Mesothelial cell of epicardium (in vitro differentiated cells): ENCODE measurements at places on chromosomes 6 and 20. TPM values are rescaled to one million over a fixed set of nuclear protein-coding genes. Genes with fewer than 3 reads are reported as not detected.
A peak's percentile ranks its signal among the peaks of the same experiment; 100 is the strongest.

TEAD3 gene
- 88.2 to 91.8 TPM (median 91.4 TPM) in 3 replicates for total RNA-seq

PNLDC1 gene
- total RNA-seq = 0.16 to 0.33 TPM (median 0.23 TPM) in 3 replicates

CAGE1 gene
- total RNA-seq = 0.09 to 0.18 TPM (median 0.09 TPM) in 3 replicates

DNA sequence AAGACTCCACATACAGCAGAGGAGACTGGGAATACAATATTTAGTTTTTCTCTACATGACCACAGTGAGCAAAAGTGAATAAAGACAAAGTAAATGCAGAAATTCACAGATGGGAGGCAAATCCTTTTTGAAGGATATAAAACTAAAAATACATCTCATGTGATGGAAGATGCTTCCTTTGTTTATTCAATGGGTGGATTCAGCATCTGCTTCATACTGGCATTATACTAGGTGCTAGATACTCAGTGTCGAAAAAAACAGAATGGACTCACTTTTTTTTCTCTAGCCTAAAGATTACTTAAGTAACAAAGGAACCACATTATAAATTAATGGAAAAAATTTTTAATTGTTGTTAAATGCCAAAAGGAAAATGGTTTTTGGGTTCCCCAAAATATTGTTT, 216.2 kb downstream of the TRDN start:
- H3K27me3 ChIP-seq = no peaks in the 10 kb centered on the region
- no peaks in the 10 kb centered on the region for H3K4me1 ChIP-seq
- DNase-seq = no peak
- H3K36me3 ChIP-seq = no peaks in the 10 kb centered on the region
- no peak overlapping the region for H3K27ac ChIP-seq
- no peak overlapping the region for H3K4me3 ChIP-seq

DNA sequence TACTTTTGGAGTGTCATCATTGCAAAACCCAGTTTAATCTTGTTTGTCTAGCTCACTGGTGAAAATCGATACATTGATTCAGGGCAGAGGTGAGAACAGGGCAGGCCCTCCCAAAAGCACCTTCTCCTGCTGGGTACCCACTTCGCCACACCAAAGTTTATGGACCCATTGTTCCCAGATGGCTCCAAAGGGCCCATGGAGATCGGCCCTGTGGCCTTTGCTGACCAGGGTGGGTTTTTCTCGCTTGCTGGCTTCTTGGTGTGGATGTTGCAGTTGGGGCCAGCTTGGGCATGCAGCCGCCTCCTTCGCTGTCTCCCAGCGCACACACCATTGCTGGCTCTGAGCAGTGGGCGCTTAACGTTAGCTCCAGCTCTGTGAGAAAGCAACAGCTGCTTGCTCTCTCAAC, 178.1 kb upstream of the PDE10A start:
- no peak overlapping the region for H3K4me3 ChIP-seq
- peaks cover 37% of the 10 kb centered on the region for H3K4me1 ChIP-seq
- H3K27me3 ChIP-seq = peaks cover 54% of the 10 kb centered on the region
- H3K36me3 ChIP-seq = no peaks in the 10 kb centered on the region
- DNase-seq = no peak
- no peak overlapping the region for H3K27ac ChIP-seq

DNA sequence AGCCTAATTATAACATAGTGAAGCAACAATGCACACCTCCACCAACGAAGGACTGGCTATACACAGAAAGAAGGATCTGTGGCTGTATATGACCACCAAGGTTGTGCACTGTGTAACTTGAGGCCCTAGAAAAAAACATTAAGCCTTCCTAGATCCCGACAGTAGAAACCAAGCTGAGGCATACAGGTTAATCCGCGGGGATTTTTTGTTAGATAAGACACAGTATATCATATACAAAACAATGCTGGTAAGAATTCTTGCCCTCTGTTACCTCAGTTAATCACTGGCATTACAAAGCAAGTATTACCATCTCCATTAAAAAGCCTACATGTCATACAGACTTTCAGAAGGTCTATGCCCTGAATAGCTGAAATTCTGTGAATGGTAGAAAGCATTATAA, 228.8 kb downstream of the TBC1D32 start:
- peaks cover 7% of the 10 kb centered on the region for H3K4me1 ChIP-seq
- no peaks in the 10 kb centered on the region for H3K27me3 ChIP-seq
- peak overlapping the region; percentile 61 for H3K27ac ChIP-seq
- no peak for DNase-seq

DNA sequence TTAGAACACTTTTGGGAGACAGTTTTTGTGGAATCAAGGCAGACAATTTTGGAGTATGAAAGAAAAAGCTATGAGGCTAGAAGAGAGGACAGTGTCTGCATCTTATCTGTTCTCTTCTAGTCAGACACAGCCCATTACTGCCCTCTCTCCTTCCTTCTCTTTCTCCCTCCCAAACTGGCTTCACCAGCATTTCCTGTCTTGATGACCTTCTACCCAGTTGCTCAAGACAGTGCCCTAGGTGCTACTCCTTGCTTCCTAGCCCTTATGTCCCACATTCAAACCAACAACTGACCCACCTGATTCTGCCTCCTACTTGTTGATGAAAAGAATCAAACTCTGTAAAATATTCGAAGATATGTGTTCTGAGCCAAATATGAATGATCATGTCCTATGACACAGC, 116.4 kb upstream of the RIPOR2 start:
- no peak for DNase-seq
- no peaks in the 10 kb centered on the region for H3K27me3 ChIP-seq
- no peak overlapping the region for H3K27ac ChIP-seq
- H3K36me3 ChIP-seq = no peaks in the 10 kb centered on the region
- peaks cover 20% of the 10 kb centered on the region for H3K4me1 ChIP-seq

GRCh38 chr20:52172392-52173047, 19.1 kb downstream of the ZFP64 start:
- no peaks in the 10 kb centered on the region for H3K27me3 ChIP-seq
- no peaks in the 10 kb centered on the region for H3K4me1 ChIP-seq
- H3K27ac ChIP-seq = no peak overlapping the region
- DNase-seq = no peak
- H3K36me3 ChIP-seq = peaks cover 29% of the 10 kb centered on the region
- H3K4me3 ChIP-seq = no peak overlapping the region

GRCh38 chr6:155181498-155181897, 82.3 kb upstream of the CLDN20 start:
- peaks cover 17% of the 10 kb centered on the region for H3K4me1 ChIP-seq
- H3K4me3 ChIP-seq = no peak overlapping the region
- H3K36me3 ChIP-seq = no peaks in the 10 kb centered on the region
- H3K27ac ChIP-seq = no peak overlapping the region

GRCh38 chr20:22836877-22837276, 198.2 kb upstream of the SSTR4 start:
- peaks cover 21% of the 10 kb centered on the region for H3K4me1 ChIP-seq
- no peak overlapping the region for H3K27ac ChIP-seq
- DNase-seq = no peak
- H3K4me3 ChIP-seq = no peak overlapping the region
- peaks cover 13% of the 10 kb centered on the region for H3K27me3 ChIP-seq

- no peaks in the 10 kb centered on the region for H3K36me3 ChIP-seq
- no peak for DNase-seq
- H3K4me3 ChIP-seq = no peak overlapping the region
- H3K27ac ChIP-seq = no peak overlapping the region
- no peaks in the 10 kb centered on the region for H3K4me1 ChIP-seq
- peaks cover 7% of the 10 kb centered on the region for H3K27me3 ChIP-seq
Observed at GRCh38 chr20:21259346-21259745, 43.8 kb upstream of the XRN2 start.

- no peaks in the 10 kb centered on the region for H3K27me3 ChIP-seq
- H3K27ac ChIP-seq = no peak overlapping the region
- H3K4me3 ChIP-seq = no peak overlapping the region
- no peak for DNase-seq
Observed at GRCh38 chr20:44714102-44714700, 968 bp upstream of the CCN5 start.

DNA sequence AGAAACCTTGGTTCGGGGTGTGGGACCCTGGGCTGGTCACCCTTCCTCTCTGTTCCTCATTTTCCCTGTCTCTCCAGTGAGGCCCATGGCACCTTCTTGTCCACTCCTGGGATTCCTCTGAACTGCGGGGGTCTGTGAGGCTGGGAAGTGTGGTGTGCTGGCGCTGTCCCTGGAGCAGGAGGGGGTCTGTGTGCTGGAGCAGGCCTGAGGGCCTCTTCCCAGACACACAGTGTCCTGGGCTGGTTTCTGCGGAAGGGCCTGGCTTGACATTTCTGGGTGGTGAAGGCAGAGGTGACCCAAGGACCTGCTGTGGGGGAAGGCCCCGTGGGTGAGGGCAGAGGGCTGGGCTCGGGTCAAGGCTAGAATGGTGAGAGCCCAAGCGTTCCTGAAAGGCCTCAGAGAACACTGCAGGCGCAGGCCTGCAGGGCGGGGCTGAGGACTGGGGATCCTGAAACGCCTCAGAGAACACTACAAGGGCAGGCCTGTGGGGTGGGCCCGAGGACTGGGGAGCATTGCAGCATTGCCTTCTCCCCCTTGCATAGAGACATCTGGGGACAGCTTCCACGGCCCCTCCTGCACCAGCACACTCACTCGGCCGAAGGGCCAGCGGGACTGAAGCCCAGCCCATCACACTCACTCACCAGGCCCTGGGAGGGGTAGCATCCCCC, 10.6 kb upstream of the BAK1 start:
- H3K27ac ChIP-seq = no peak overlapping the region
- no peaks in the 10 kb centered on the region for H3K36me3 ChIP-seq
- H3K27me3 ChIP-seq = peaks cover 13% of the 10 kb centered on the region
- H3K4me1 ChIP-seq = peaks cover 21% of the 10 kb centered on the region
- no peak for DNase-seq
- no peak overlapping the region for H3K4me3 ChIP-seq

DNA sequence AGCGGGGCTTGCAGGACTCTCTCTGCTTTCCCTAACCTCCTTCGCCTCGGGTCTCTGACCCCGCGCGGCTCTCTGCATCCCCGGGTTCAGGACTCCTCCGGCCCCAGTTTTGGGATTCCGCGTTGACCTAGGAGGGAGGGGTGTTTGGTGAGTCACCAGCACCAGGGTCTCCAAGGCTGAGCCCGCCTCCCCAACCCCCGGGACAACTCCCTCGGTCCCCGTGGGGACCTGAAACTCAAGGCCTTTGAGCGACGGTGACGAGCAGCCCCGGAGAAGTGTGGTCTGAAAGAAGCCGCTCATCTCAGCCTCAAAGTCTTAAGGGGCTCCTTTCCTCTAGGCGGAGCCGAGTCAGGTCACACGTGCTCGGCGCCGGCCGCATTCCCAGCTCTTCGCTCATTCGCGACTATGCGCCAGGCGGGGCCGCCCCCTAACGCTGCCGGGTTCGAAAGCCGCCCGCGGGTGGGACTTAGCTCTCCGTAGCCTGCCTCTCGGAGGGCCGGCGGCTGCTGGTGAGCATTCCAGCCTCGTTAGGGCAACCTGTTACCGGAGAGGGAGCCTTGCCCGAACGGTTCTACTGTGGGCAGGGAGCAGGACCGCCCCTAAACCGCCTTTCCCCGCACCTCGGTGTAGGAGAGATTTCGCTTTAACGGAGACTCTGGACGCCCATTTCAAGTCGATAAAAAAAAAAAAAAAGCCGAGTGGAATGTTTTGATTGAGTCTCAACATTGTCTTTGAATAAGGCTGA, 3.0 kb upstream of the PRDM13 start:
- peak; percentile 65 for DNase-seq
- peaks cover 98% of the 10 kb centered on the region for H3K27me3 ChIP-seq
- peaks cover 10% of the 10 kb centered on the region for H3K4me1 ChIP-seq
- H3K4me3 ChIP-seq = peak overlapping the region; percentile 41
- no peaks in the 10 kb centered on the region for H3K36me3 ChIP-seq

GRCh38 chr20:53597030-53597482, 3.4 kb upstream of the ZNF217 start:
- no peaks in the 10 kb centered on the region for H3K27me3 ChIP-seq
- peak overlapping the region; percentile 57 for H3K4me3 ChIP-seq
- no peak for DNase-seq
- H3K27ac ChIP-seq = peak overlapping the region; percentile 96

DNA sequence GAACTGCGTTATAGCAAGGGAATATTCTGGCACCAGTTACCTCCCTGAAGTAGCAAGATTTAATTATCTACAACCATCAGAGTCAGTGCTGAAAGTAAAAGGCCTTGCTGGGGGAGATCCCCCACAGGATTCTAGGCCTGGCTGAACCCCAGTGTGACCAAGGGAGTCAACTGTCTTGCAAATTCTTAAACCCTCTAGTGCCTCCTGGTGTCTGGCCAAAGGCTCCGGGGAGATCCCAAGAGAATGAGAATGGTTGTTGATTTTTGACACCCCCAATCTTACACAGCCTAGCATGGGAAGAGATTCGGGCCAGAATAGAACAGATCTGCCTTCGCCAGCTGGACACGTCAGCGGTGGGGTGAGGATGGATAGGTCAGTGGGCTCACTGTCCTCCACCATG, 179.4 kb downstream of the ERMARD start:
- no peak for DNase-seq
- no peaks in the 10 kb centered on the region for H3K36me3 ChIP-seq
- peaks cover 26% of the 10 kb centered on the region for H3K4me1 ChIP-seq
- no peak overlapping the region for H3K27ac ChIP-seq
- H3K4me3 ChIP-seq = no peak overlapping the region

GRCh38 chr6:2396846-2397630, 151.6 kb upstream of the GMDS start:
- peak overlapping the region; percentile 35 for H3K27ac ChIP-seq
- DNase-seq = peak; percentile 53
- peaks cover 10% of the 10 kb centered on the region for H3K4me1 ChIP-seq
- peaks cover 24% of the 10 kb centered on the region for H3K36me3 ChIP-seq
- no peak overlapping the region for H3K4me3 ChIP-seq
- no peaks in the 10 kb centered on the region for H3K27me3 ChIP-seq

DNA sequence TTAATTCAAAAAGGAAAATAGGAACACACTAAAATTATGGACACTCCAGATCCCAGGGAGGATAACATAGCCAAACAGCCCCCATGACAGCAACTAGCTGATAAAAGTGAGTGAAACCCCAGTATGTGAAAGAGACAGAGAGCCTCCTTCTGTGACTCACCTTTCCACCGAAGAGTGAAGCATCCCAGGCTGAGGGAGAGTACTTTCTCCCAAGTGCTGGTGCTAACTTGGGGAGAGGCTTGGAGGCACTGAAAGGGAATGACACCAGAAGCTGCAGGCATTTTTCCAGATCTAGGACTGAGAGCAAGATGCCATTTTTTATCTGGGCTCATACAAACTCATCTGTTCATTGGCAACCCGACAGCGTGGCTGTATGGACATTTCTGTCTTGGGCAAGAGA, 339.8 kb downstream of the HTR1B start:
- H3K27me3 ChIP-seq = no peaks in the 10 kb centered on the region
- H3K27ac ChIP-seq = no peak overlapping the region
- DNase-seq = no peak

- H3K27me3 ChIP-seq = no peaks in the 10 kb centered on the region
- H3K27ac ChIP-seq = peak overlapping the region; percentile 2
- peaks cover 28% of the 10 kb centered on the region for H3K4me1 ChIP-seq
Observed at GRCh38 chr20:16048876-16049275, 524.4 kb downstream of the KIF16B start.

GRCh38 chr6:72382602-72383529, 239.0 kb upstream of the KCNQ5 start:
- H3K36me3 ChIP-seq = no peaks in the 10 kb centered on the region
- no peak overlapping the region for H3K27ac ChIP-seq
- H3K27me3 ChIP-seq = peaks cover 8% of the 10 kb centered on the region
- no peak overlapping the region for H3K4me3 ChIP-seq
